ENCODE measurements at places on chromosomes 6 and 20.

GRCh38 chr6:124530926-124531325 lies 431.3 kb upstream of the RNF217 start:
- no peak for DNase-seq

DNA sequence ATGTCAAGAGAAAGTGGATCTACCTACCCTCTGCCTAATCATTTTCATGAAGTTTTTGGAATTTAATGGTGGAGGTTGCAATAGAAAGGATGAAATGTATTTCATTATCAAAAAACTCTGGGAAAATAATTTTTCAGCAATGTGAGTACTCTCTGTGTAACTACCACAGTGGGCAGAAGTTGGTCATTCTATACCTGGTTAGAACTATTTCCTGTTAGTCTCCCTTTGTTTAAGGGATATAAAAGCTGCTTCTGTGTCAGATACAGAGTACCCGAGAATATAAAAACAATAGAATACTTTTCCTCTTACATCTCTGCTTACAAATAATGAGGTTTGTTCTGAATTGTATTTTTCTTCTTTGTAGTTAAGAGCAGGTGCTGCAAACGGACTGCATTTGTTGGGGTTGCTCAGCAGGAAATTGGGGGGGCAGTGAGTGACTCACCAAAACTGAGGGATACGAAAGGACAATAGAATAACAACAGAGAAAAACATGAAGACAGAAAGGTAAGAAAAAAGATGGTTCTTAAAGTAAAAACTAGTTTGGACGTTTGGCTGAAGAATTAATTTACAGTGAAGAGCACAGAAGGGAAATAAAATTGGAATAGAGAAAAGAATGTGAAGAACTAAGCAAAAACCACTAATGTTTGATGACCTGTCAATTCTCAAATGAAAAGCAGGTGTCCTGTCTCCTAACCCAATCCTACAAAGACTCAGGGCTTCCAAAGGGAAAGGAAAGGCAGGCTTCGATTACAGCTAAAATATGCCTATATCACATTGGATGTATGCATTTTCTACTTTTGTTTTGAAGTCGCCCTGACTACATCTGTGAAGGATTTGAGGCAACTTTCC lies 703.1 kb downstream of the RFPL4B start:
- DNase-seq, result peak; percentile 90

DNA sequence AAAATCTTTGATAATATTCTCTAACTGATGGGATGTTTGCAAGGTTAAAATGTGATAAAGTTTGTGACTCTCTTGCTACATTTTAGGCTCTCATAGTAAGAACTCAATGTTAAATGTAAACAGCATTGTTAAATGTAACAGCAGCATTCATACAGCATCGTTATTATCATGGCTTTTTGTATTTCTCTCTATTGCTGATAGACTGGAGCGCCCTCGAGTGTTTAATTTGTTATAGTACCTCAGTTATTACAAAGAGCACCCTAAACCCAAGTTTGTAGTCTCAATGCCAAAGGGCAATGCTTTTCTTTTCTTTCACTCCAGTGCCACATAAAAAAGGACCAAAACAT lies 14.9 kb upstream of the TTPAL start:
- DNase-seq, result no peak

- DNase-seq, result no peak
Measured at GRCh38 chr6:70753870-70754380, 86.2 kb downstream of the SMAP1 start.

GRCh38 chr20:48594533-48594932 lies 233.3 kb downstream of the PREX1 start:
- DNase-seq, result no peak

DNA sequence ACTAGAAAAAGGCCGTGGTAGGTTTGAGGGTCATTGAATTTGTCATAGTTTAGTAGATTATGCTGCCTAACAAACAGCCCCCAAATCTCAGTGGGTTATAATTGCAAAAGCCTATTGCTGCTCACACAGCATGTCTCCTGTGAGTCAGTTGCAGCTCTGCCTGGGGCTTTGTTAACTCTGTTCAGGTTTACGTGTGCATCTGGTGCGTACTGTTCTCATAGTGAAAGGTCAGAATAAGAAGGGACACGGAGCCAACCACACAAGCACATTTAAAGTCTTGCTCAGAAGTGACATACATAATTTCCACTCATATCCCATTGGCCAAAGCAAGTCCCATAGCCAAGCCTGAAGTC lies 48.1 kb upstream of the BMP2 start:
- no peak for DNase-seq

- no peak for DNase-seq
Measured at GRCh38 chr6:113171882-113172281, 685.3 kb upstream of the MARCKS start.

GRCh38 chr6:158060455-158061360 lies 79.0 kb downstream of the SYNJ2 start:
- peak; percentile 69 for DNase-seq
